ENCODE measurements at places on chromosomes 6 and 20.
A peak's percentile ranks its signal among the peaks of the same experiment; 100 is the strongest.

- DNase-seq, result no peak
Measured at GRCh38 chr6:97068211-97068610, 143.7 kb downstream of the KLHL32 start.

DNA sequence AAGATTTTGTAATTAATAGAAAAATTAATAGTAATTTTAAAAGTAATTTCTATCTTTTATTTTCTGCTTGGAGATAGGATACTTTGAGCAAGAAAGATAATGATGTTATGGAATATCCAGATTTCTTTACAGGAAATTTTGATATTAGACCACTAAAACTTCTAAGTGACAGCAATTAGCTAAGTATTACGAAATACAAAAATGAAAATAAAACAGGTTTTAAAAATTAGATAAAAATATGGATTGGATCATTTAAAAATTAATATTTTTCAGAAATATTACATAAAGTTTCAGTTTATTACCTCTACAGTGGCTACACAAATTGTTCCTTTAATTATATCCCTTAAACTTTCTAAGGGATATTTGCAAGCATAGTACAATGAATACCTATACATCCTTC, 4.2 kb upstream of the MYLK4 start:
- no peak for DNase-seq

DNA sequence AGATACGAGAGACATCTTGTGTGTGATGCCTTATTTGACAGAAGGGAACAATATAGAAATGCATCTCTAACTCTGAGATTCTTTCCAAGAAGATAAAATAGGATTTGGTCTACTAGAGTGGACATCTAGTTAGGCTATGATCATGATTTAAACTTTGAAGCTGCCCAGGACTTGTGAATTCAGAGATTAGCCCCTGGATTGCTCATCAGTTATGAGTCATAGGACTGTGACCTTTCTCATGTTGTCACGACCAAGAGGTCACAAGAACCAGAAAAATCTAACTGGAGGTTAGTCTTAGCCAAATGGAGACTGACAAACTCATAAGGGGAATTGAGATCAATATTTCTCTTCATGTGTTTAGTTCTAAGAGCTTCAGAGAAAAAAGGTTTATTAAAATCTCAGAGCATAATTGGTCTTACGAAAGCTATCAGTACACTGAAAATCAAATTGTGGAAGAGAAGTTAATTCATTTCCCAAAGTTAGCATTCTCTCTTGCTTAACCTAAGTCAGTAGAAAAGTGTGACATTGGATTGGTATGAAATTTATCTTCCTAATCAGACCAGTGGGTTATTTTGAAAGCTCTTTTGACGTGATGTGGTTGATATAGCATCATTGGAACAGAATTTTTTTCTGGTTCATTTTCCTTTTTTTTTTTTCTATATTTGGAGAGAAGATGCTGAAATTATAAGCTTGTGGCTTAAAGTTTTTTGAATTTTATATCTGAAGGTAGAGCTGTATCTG, 245.7 kb downstream of the RNF144B start:
- DNase-seq, result no peak

DNA sequence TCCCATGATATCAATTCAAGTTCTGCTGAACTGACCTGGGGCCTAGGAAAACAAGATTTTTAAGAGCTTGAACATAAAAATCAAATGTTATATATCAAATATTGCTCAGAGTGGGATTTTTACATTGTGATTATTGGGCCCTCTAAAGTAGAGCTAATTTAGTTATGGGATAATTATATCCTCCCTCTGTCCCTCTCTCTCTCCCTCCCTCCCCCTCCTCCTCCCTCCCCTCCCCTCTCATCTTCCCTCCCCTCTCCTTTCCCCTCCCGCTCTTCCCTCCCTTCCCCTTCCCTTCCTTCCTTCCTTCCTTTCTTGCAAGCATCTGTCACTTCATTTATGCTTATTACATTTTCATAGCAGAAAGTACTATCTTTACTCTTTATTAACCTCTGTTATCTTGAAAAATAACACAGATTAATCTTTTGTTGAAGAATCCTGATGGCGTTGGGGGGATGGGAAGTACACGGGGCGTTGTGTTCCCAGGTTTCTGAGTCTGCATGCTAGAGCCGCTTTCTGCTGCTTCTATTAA, 32.8 kb downstream of the KIF25 start:
- DNase-seq, result no peak

DNA sequence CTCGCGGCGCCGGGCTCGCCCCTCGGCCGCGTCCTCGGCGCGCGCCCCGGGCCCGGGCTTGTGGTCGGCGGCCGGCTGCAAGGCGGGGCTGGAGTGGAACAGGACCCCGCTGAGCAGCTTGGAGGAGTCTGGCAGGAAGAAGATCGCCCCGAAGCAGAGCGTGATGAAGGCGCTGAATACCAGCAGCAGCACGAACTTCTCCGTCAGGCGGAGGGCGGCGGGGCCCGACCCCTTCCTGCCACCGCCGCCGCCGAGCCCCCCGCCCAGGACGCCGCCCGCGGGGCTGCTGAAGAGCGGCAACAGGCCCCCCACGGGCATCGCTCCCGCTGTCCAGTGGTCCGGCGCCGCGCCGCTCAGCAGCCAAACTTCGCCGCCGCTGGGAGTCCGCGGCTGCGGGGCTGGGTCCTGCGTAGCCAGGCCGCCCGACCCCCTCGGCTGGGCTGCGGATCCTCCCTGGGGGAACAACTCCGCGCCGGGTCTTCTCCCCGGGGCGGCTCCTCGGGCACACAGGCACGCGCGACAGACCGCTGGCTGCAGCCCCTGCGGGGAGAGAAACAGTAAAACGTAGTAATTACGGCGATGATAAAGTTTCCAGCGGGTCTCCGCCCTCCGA, 707 bp downstream of the MAN1A1 start:
- DNase-seq, result no peak

- DNase-seq, result no peak
Measured at GRCh38 chr6:24228681-24229255, 102.8 kb downstream of the NRSN1 start.

DNA sequence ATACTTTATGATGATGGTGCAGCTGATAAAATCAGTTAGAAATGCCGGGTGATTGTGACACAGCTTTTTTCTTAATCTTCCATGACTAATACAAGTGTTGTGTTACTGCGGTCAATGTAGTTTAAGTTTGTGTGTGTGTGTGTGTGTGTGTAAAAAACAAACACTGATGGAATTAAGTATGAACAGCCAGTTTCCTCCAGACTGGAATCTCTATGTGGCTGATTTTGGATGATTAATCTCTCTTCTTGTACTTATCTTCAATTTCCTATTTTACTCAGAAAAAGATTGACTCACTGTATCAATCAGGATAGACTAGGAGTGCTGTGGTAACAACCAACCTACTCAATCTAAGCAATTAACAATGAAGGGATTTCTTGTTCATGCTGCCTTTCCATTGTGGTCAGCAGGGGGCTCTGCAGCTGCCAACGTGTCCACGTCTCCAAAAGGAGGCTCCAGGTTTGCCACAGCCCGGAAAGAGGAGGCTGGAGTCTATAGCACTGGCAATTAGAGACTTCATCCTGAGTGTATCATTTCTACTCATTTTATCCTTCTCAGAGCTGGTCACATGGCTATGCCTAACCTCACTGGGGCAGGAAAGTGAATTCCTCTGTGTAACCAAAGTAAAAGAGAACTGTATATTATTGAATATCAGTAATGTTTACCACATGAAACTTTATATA, 107.7 kb downstream of the CD109 start:
- DNase-seq, result peak; percentile 21

DNA sequence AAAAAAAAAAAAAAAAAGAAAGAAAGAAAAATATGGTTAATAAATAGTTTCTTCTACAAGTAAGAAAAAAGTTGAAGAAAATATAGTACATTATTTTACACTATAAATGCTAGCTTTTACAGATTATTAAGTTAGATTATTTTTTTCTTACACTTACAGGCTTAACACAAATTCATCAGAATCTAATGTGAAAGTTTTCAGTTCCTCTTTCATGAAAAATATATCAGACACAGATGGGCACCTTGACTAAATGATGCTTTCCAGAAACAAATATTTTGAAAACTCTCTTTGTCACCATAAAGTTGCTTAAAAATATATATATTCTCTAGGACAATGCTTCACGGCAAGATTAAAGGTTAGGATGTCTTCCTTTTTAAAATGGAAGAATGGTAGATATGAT, 321.8 kb upstream of the HSF2 start:
- no peak for DNase-seq

GRCh38 chr6:38673397-38674165, 29.4 kb downstream of the GLO1 start:
- DNase-seq, result no peak

- DNase-seq, result no peak
Measured at GRCh38 chr6:51901766-51902764, 185.3 kb downstream of the PKHD1 start.

GRCh38 chr20:47785311-47785853, at the start of gene SULF2:
SULF2 (minus strand) TSS chr20:47785481; CDS start chr20:47757363, 28,118 bp downstream.
- no peak for DNase-seq

- DNase-seq, result no peak
Measured at GRCh38 chr20:34435589-34435988, 72.5 kb downstream of the ITCH start.

DNA sequence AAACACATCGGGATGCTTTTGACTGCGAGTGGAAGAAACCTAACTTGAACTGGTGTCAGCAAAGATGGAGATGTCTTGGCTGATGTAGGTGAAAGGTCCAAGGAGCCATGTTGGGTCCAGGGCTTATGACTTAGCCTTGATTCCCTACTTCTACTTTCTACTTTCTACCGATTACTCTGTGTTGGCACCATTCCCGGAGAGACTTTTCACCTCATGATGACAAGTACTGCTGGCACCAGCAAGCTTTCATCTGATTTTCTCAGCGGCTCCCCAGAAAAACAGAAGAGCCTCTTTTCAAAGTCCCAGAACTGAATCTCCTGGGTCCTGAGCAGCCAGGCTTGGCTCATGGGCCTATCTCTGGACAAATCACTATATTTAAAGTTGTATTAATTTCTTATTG, 4.9 kb upstream of the EDN3 start:
- no peak for DNase-seq

DNA sequence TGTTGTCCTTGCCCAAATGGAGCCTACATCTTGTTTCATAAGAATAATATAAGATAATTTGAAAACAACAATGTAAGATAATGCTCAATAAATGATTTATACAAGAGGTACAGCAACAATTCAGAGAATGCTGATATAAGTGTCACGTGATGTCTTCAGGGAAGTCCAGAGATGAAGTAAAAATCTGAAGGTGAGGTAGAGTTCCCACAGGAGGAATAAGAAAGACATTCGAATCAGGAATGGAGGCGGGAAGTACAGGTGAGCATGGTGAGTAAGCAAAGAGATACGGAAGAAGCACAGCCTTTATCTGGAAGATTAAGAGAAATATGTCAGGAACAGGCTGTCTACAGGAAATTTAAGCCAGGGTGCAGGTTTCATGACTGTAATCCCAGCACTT, 165.9 kb upstream of the MARCKS start:
- DNase-seq, result no peak

DNA sequence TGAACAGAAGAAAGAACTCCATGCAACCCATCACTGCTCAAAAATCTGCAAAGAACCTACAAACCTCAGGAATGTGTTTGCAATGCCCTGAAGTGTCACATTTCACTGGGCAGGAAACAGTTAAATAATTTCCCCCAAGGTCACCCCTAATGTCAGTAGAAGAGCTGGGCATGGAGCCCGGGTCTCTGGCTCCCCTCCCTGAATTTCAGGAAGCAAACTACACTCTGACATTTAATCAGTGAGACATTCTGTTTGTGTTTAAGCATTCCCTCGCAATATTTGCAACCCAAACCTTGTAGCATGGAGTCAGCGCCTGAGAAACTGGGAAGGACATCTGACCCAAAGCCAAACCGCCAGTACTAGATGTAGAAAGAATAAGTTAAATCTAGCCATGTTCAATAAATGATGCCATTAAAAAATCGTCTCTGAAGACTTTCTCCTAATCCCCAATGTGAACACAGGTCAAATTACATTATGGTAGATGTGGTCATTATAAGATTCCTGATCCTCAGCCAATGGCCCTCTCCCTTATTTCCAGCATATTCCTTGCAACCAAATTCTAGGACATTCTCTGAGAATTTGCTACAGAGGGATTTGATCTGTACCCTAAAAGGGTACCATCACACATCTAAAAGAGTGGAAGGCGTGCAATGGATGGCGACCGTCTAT, 91.2 kb upstream of the ADTRP start:
- DNase-seq, result no peak

DNA sequence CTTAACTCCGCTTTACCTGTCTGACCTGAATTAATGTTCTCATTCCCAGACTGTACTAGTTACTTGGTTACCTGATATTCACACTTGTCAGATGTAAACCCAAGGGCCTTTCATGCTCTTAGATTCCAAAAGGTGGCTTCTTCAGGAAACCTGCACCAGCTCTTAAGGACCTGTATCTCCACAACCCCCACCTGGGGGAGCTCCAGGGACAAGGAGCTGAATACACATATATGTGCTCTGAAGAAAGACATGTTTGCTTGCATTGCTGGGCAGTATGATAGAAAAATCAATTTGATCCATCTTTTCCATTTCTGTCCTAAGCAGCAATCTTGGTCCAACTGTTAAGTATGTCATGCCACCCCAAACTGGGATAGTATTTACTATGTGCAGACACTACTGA, 64.8 kb upstream of the POU3F2 start:
- peak; percentile 26 for DNase-seq

GRCh38 chr6:23202207-23202606, 632.8 kb downstream of the HDGFL1 start:
- DNase-seq, result no peak

DNA sequence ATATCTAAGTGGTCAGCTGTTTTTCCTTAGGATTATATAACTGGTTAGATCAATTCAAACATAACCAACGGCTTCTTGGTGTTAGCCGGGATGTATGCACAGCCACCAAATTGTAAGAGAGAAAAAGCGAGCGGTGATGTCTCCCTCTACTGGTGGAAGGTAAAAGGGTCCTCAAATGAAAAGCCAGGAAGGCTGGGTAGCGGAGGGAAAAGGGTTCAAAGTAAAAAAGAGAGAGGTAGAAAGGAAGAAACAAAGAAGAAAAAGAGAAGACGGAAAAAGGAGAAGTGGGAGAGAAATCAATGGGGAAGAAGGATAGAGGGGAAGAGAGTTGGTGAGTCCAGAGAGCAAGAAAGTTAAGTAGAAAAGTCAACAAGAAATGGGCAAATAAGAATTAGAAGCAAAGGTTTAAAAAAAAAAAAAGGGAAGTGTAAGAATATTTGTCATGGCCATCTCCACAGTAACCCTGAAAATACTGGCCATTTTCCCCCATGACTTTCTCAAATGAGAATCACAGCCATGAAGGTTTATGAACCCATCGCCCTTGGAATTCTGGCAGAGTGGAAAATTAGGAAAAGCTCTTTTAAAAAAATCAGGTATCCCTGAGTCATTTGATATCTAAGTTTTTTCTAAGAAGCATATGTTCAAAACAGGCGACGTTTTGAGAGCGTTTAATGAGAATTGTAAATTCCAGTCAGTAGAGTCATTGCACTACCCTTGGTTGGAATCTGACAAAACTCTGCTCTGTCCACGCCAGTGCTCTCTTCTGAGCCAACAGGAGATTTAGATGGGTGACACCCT, 155.6 kb upstream of the SNX9 start:
- DNase-seq, result peak; percentile 39

GRCh38 chr20:23145281-23145700, 59.2 kb upstream of the CD93 start:
- no peak for DNase-seq

GRCh38 chr20:4942331-4942730, 59.0 kb downstream of the SLC23A2 start:
- DNase-seq, result no peak

Measured in DMS153 (cell line).